ENCODE measurements at places on chromosomes 4 and X.

- DNase-seq: no peak
- H3K27ac ChIP-seq: no peak overlapping the region
- H3K36me3 ChIP-seq: no peaks in the 10 kb centered on the region
- H3K27me3 ChIP-seq: peaks cover 36% of the 10 kb centered on the region
- H3K4me3 ChIP-seq: no peak overlapping the region
- H3K4me1 ChIP-seq: peaks cover 16% of the 10 kb centered on the region
Observed at GRCh38 chr4:74934016-74934831, 1.3 kb downstream of the PARM1 start.

DNA sequence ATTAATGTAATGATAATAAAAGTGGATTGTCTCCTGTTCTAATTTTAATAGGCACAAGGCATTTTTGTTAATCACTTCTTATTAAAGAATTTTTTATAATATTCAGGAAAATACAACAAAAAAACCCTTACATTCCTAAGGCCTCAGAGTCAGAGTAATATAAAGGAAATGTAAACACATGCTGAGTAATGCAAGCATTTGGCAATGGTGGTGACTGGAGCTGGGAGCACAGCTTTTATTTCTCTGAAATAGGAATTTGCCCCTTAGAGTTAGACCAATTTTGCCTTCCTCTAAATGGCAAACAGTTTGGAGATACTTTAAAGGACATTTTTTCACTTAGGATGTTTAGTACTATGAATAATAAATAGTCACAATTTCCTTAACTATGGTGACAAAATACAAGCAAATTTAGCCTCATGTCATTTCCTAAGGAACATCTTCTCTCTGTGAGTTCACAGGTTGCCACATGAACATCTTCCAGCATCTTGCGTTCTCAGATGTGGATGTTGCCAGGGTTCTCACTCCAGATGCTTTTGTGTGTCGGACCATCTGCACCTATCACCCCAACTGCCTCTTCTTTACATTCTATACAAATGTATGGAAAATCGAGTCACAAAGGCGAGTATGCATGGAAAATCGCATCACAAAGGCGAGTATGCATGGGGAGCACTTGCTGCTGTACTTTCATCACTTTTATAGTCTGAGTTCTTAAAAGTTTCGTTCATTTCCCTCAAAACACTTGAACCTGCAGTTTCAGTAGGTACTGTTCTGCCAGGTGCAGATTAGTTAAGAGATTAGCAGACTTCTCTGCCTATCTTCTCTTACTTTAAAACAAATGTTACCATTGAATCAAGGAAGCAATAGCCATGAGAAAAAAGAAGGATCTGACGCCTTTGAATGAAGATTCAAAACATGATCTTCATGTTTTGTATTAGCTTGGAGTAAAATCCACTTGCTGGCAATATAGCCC lies 15.9 kb upstream of the F11 start:
- DNase-seq: no peak
- no peaks in the 10 kb centered on the region for H3K27me3 ChIP-seq
- H3K4me1 ChIP-seq: no peaks in the 10 kb centered on the region
- no peak overlapping the region for H3K27ac ChIP-seq

GRCh38 chrX:49862093-49862492 lies 17.2 kb upstream of the USP27X start:
- no peaks in the 10 kb centered on the region for H3K27me3 ChIP-seq
- H3K4me3 ChIP-seq: no peak overlapping the region
- no peaks in the 10 kb centered on the region for H3K4me1 ChIP-seq
- no peaks in the 10 kb centered on the region for H3K36me3 ChIP-seq
- no peak overlapping the region for H3K27ac ChIP-seq

DNA sequence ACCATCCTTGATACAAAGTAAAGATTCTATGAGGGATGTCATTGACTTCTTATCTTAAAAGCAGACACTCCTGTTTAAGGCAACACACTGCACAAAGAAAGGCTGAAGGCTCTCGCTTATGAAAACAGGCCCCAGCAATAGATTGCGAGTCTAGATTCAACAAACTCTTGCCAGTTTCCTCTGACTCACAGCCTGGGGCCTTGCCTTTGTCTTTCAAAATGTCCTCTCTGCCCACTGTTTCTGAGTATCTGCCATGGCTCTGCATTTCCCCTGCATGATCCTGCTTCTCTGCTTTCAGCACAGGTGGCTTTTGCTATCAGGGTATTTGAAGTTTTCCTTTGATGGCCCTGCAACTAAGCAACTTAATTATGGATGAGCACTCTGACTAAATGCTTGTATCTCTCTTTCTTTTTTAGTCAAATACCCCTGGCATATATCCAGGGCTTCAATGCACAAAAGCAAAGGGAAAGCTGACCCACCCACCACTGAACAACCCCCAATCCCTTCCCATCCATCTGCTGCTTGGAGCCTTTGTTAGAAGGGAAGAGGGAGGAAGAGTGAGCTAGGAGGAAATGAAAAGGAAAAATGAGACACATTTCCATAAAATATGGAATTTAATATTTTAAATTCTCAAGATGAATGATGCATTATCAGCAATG lies 32.2 kb downstream of the NDP start:
- H3K27me3 ChIP-seq: peaks cover 3% of the 10 kb centered on the region
- peaks cover 7% of the 10 kb centered on the region for H3K4me1 ChIP-seq
- no peak overlapping the region for H3K27ac ChIP-seq
- H3K4me3 ChIP-seq: no peak overlapping the region
- no peaks in the 10 kb centered on the region for H3K36me3 ChIP-seq
- no peak for DNase-seq

DNA sequence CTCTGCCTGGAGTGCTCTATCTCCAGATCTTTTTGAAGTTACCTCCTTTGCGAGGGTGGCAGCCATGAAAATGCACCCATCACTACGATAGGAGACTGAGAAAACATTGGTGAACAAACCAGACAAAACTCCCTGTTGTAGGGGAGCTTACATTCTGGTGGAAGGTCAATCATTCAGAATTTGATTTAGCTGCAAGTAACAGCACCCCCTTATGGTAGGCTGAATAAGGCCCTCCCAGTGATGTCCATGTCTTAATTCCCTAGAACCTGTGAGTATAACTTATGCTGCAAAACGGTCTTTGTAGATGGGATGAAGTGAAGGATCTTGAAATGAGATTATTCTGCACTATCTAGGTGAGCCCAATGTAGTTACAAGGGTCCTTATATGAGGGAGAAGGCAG lies 5.6 kb upstream of the TEC start:
- no peaks in the 10 kb centered on the region for H3K36me3 ChIP-seq
- no peak overlapping the region for H3K27ac ChIP-seq
- no peaks in the 10 kb centered on the region for H3K4me1 ChIP-seq
- no peaks in the 10 kb centered on the region for H3K27me3 ChIP-seq
- DNase-seq: no peak

DNA sequence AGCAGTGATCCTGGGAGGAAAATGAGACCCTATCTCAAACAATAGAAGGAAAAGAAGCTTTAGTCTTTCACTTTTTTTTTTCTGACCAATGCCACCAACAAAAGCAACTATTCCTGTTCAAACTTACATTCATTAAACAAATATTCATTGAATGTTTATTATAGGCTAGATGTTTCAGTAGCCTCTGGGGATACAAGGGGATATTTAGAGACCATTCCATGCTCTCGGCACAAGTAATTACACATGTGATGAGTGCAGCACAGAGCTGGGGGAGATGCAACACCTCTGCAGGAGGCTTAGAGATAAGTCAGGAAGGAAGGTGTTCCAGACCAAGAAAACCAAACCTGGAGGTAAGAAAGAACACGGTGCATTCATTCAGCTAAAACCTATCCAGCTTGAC lies 68.3 kb downstream of the PALLD start:
- no peak overlapping the region for H3K27ac ChIP-seq
- no peaks in the 10 kb centered on the region for H3K36me3 ChIP-seq
- peaks cover 34% of the 10 kb centered on the region for H3K4me1 ChIP-seq
- H3K27me3 ChIP-seq: no peaks in the 10 kb centered on the region
- no peak for DNase-seq
- H3K4me3 ChIP-seq: no peak overlapping the region

GRCh38 chr4:74374561-74375327 lies 9.8 kb downstream of the EREG start:
- H3K36me3 ChIP-seq: peaks cover 2% of the 10 kb centered on the region
- no peak overlapping the region for H3K4me3 ChIP-seq
- no peaks in the 10 kb centered on the region for H3K27me3 ChIP-seq
- H3K4me1 ChIP-seq: peaks cover 64% of the 10 kb centered on the region

- no peaks in the 10 kb centered on the region for H3K36me3 ChIP-seq
- no peaks in the 10 kb centered on the region for H3K4me1 ChIP-seq
- H3K27ac ChIP-seq: no peak overlapping the region
- no peak for DNase-seq
Observed at GRCh38 chrX:135484641-135485289, 35.7 kb upstream of the INTS6L start.

DNA sequence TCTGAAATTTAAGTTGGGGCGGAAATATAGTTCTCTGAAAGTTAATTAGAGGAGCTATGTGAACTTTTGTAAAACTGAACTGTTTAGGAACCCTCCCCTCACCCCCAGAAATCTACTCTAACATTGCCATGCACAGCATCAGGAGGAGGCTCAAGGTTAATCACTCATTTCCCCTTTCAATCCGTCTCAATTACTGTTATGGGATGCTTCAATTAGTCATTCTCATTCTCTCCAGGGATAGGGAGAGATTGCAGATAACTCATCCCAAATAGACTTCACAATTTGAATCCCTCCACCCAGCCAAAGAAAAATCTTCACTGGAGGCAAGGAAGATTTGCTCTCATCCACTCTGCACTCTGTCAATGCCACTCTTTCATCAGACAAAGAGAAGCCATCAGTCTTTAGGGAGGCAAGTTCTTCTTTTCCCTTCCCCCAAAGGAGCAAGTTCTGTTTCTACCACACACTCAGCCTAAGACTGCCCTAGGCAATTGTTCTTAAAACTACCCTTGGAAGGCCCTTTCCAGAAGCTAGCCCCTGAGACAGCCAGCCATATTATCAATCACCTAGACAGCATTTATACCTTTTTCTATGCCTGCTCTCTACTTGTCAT lies 140.4 kb downstream of the SLC10A7 start:
- peaks cover 10% of the 10 kb centered on the region for H3K4me1 ChIP-seq
- H3K4me3 ChIP-seq: no peak overlapping the region
- H3K36me3 ChIP-seq: no peaks in the 10 kb centered on the region

GRCh38 chrX:48471504-48471903 lies 1.4 kb upstream of the SLC38A5 start:
- H3K4me1 ChIP-seq: peaks cover 17% of the 10 kb centered on the region
- no peak overlapping the region for H3K4me3 ChIP-seq
- no peaks in the 10 kb centered on the region for H3K36me3 ChIP-seq
- no peak for DNase-seq
- H3K27me3 ChIP-seq: no peaks in the 10 kb centered on the region

Measured in keratinocyte (primary cell).